ENCODE measurements at places on chromosomes 13 and 19.
A peak's percentile ranks its signal among the peaks of the same experiment; 100 is the strongest.

DNA sequence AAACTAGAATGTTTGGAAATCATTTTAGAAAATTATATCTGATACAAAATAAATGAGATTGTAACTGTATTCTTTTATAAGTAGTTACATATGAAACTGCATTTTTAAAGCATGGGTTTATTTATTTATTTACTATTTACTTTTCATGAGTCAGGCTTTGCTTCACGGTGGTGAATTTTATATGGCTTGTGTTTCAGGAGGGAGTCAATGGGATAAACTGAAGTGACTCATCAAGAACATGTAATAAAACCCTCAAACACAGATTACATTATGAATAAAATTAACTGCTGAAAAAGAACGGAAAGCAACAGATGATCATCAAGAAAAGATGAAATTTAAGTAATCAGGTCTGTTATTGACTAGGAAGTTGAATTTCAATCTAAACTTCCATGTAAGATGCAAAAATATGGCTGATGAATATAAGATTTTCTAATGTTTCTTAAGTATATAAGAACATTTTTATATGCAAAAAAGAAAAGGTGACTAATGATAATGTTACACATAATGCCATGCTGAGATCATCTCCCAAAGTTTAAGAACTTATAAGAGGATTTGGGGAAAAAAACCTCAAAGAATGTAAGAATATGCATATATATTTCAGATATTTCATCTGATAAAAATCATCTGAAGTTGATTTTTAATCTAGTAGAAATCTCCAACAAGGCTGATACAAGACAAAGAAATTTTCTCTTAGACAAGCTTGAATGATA is 383.6 kb downstream of the SLITRK1 start:
- DNase-seq: peak; percentile 83

DNA sequence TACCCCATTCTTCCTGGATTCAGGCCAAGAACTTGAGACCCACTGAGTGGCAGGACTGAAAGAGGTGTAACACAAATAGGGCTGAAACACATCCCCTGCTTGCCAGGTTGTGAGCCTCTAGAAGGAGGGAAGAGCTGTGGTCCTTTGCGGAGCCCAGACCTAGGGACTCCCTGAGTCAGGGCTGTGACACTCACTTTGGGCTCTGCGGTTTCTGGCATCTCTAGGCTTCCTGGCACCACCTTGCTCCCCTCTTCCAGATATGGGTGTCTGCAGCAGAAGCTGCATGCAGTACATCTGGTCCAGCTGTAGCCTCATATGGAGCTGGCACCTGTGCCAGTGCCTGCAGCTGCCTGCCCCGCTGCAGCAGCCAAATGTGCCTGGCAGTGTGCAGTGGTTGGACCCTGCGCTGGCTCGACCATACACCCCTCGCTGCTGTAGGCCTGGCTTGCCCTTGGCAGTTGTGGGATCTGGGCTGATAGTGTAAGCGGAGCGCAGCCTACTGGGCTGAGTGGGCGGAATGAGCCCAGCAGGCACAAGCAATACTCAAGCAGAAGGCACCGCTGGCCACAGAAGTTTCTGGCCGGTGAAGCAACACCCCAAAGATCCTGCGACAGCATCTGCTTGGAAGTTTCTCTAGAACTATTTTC is 290.4 kb downstream of the SLITRK6 start:
- peak; percentile 62 for DNase-seq

DNA sequence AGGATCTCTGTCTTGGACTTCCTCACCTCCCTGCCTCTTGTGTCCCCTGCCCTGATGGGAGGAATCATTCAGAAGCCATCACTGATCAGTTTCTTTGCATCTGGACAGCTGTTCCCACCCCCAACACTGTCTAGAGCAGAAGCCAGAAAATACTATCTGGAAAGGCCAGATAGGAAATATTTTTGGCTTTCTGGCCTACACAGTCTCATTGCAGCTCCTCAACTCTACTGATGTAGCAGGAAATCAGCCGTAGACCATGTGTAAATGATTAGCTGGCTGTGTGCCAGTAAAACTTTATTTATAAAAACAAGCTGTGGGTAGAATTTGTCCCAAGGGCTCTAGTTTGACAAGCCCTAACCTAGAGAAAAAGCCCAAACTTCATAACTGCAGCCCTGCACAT is 5.6 kb downstream of the SIGLEC7 start:
- no peak for DNase-seq

GRCh38 chr19:51593138-51593890 is 22.2 kb downstream of the ZNF175 start:
- DNase-seq: no peak

- peak; percentile 2 for DNase-seq
These were observed 324.8 kb upstream of the PCDH9 start for GRCh38 chr13:67554746-67555452.

DNA sequence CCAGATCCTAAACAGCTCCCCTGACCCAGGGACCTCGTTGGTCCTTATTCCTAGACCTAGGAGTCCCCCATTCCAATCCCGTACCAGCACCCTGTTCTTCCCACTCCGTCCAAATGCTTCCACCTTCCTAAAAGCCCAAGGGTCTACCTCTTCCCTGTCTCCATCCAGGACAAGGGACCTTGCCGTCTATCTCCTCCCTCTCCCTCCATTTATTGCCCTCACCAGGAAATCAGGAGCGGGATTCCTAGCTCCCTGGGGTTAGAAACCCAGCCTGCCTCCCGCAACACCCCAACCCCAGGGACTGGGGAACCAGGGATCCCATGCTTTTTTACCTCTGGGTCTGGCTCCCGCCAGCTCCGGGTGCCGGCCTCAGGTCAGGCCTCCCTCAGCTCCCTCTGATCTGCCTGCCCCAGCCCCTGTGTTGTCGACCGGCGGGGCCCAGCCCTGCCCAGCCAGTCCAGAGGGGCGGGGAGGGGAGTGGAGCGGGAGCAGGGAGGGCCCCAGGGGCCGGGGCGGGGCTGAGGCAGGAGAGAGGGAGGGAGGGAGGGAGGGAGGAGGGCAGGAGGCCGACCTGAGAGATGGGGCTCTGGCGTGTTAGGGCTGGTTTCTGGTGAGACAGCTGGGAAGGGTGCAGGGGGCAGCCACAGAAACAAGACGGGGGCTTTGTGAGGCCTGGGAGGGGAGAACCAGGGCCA is at the start of gene B3GNT8:
B3GNT8 (minus strand) TSS at position 423 of the 695 bp plus-strand sequence. CDS start 596 bp downstream, outside the sequence.
- peak; percentile 61 for DNase-seq
